ENCODE measurements at places on chromosomes 6 and 20. TPM values are rescaled to one million over a fixed set of nuclear protein-coding genes. Genes with fewer than 3 reads are reported as not detected.

DNA sequence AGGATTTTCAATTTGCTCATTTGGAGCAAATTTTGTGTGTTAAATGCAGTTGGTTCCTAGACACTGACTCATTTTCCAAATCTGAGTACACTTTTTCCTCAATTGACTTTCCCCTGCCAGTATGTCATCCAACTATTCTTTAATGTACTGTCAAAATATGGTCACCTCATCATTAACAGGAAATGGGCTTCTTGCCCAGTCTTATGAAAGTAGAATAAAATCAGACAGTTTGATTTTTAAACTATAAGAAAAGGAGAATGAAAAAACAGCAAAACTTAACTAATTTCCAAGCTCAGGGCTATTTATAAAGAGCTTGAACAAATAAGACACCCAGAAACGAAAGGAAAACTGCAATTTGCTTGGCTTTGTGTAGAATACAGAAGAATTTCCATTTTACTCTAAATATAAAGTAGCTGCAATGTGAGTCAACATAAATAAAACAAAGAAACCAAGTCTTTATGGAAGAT lies 43.7 kb upstream of the RAB23 start:
- no peak overlapping the region for H3K27ac ChIP-seq
- DNase-seq: no peak
- H3K27me3 ChIP-seq: no peaks in the 10 kb centered on the region
- H3K36me3 ChIP-seq: no peaks in the 10 kb centered on the region
- H3K4me3 ChIP-seq: no peak overlapping the region

DNA sequence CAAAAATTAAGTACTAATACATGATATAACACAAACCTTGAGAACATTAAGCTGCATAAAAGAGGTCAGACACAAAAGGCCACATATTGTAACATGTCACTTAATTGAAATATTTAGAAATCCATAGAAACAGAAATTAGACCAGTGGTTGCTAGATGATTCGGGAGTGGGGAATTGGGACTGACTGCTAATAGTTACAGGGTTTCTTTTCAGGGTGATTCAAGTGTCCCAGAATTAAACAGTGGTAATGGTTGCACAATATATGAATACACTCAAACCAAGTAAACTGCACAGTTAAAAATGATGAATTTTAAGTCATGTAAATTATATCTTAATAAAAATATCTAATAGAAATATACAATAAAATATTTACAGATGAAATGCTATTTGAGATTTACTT lies 174.5 kb downstream of the WDR27 start:
- no peaks in the 10 kb centered on the region for H3K4me1 ChIP-seq
- H3K36me3 ChIP-seq: no peaks in the 10 kb centered on the region
- H3K4me3 ChIP-seq: no peak overlapping the region
- H3K27me3 ChIP-seq: no peaks in the 10 kb centered on the region

GRCh38 chr6:167670938-167671338 lies 155.8 kb upstream of the AFDN start:
- H3K4me3 ChIP-seq: no peak overlapping the region
- DNase-seq: no peak
- no peak overlapping the region for H3K27ac ChIP-seq

DNA sequence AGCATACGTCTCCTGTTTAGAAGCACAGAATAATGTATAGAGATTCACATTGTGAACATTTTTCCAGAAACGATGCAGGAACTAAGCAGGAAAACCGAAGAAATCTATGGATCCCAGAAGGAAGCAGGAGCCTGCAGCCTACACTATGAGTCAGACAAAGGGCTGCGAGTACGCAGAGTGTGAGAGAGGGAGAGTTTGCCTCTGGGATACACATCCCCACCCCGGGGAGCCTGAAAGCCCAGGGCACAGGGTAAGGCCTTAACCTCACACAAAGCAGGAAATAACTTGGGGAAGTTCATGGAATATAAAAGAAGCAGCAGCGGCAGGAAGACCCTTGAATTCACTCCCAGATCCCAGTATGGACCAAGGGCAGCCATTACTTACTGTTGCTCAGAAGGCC lies 842.1 kb upstream of the MANEA start:
- no peak for DNase-seq
- H3K27me3 ChIP-seq: no peaks in the 10 kb centered on the region
- no peaks in the 10 kb centered on the region for H3K36me3 ChIP-seq
- no peaks in the 10 kb centered on the region for H3K4me1 ChIP-seq
- H3K27ac ChIP-seq: no peak overlapping the region

- DNase-seq: no peak
- peaks cover 24% of the 10 kb centered on the region for H3K4me1 ChIP-seq
- H3K36me3 ChIP-seq: peaks cover 20% of the 10 kb centered on the region
- H3K27ac ChIP-seq: peak overlapping the region; percentile 71
- H3K27me3 ChIP-seq: no peaks in the 10 kb centered on the region
These were observed 576 bp downstream of the NECAB3 start for GRCh38 chr20:33673410-33674293.

- H3K4me3 ChIP-seq: no peak overlapping the region
- H3K27ac ChIP-seq: no peak overlapping the region
- DNase-seq: no peak
- H3K36me3 ChIP-seq: no peaks in the 10 kb centered on the region
- no peaks in the 10 kb centered on the region for H3K27me3 ChIP-seq
These were observed 43.0 kb downstream of the MYB start for GRCh38 chr6:135224037-135224647.

GRCh38 chr6:35795453-35796071 lies 1.6 kb downstream of the CLPS start:
- DNase-seq: no peak
- H3K4me3 ChIP-seq: no peak overlapping the region
- no peaks in the 10 kb centered on the region for H3K4me1 ChIP-seq

GRCh38 chr20:19283490-19284025 lies 71.1 kb downstream of the SLC24A3 start:
- H3K27ac ChIP-seq: no peak overlapping the region
- no peaks in the 10 kb centered on the region for H3K36me3 ChIP-seq
- H3K4me3 ChIP-seq: no peak overlapping the region
- H3K4me1 ChIP-seq: no peaks in the 10 kb centered on the region
- no peak for DNase-seq

- DNase-seq: peak; percentile 45
- peak overlapping the region; percentile 23 for H3K4me3 ChIP-seq
- H3K36me3 ChIP-seq: no peaks in the 10 kb centered on the region
- H3K4me1 ChIP-seq: peaks cover 16% of the 10 kb centered on the region
These were observed 148.2 kb downstream of the PREX1 start for GRCh38 chr20:48679599-48679998.

DNA sequence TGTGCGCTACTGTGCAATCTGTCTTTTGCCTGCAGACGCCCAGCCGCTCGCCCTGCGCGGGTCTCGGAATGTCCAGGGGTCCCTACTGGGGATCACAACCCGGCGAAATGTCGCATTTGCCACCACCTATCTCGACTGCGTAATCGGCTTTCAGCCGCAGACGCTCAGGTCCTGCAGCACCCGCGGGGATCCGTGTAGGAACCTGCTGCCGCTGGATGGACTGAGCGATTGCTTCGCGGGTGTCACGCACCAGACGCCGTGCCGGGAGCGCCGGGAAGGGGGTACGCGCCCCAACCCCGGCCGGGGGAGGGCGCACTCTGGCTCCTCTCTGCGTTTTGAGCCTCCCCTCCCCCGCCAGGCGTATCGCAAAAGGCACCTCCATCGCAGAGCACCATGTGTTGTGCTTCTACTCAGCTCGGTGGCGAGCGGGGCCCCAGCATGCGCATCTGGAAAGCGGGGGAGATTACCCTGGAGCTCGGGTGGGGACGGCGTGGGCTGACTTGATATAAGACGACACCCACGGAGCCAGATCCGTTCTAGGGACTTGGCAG lies 747 bp upstream of the PTPRA start:
- no peak for DNase-seq
- peak overlapping the region; percentile 78 for H3K27ac ChIP-seq
- no peaks in the 10 kb centered on the region for H3K36me3 ChIP-seq
- no peaks in the 10 kb centered on the region for H3K27me3 ChIP-seq
- peaks cover 21% of the 10 kb centered on the region for H3K4me1 ChIP-seq

GRCh38 chr20:42295592-42295991 lies 677.4 kb upstream of the CHD6 start:
- no peaks in the 10 kb centered on the region for H3K36me3 ChIP-seq
- H3K27ac ChIP-seq: no peak overlapping the region
- no peak for DNase-seq
- H3K27me3 ChIP-seq: no peaks in the 10 kb centered on the region

- H3K36me3 ChIP-seq: no peaks in the 10 kb centered on the region
- no peak overlapping the region for H3K27ac ChIP-seq
- H3K4me3 ChIP-seq: no peak overlapping the region
- no peaks in the 10 kb centered on the region for H3K4me1 ChIP-seq
- DNase-seq: no peak
- H3K27me3 ChIP-seq: no peaks in the 10 kb centered on the region
These were observed 133.5 kb downstream of the MAN1A1 start for GRCh38 chr6:119215885-119216590.

DNA sequence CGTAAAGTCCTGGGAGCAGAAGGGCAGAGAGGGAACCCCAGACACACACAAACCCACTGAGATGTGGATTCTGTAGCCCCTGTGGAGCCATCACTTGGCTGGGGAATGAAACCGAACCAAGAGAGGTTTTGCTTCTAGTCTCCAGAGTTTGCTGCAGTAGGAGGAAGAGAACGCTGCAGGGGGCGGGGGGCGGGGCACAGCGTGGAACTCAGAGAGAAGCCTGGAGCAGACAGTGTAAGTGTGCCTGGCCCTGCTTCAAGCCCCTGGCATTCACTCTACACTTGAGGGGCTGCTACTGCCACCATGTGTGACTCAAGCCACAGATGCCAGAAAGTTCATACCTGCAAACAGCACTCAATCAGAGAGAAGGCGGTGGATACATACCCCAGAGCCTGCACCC lies 18.9 kb downstream of the GABRR1 start:
- H3K4me1 ChIP-seq: no peaks in the 10 kb centered on the region
- H3K36me3 ChIP-seq: no peaks in the 10 kb centered on the region
- DNase-seq: no peak
- H3K4me3 ChIP-seq: no peak overlapping the region
- H3K27ac ChIP-seq: no peak overlapping the region

DNA sequence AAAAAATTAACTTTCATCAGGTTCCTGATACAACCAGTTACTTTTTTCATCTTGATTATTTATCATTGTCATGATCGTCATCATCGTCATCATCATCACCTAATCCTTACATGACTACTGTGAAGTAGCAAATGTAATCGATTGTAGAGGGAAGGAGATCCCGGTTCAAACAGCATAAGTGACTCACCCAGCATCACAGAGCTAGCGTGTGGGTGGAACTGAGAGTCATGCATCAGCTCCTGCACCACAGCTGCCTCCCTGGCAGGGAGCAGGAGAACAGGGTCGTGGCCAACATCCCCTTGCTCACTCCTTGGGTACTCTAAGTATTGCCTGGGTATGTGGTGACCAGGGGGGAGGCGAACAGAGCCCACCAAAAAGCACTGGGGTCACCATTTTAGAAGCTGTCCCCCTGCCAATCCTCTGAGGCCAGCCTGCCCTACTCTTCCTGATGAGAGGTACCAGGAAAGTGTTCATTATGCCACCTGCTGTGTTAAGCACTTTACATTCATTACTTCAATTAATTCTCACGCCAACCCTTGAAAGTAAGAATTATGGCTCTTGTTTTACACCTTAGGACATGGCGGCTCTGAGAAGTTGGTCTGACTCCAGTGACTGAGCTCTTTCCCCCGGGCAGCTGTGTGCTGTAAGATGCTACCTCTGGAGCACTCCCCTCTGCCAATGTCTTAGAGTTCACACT lies 425.2 kb downstream of the CD83 start:
- H3K27me3 ChIP-seq: no peaks in the 10 kb centered on the region
- peaks cover 2% of the 10 kb centered on the region for H3K4me1 ChIP-seq
- peak; percentile 29 for DNase-seq
- H3K36me3 ChIP-seq: no peaks in the 10 kb centered on the region
- no peak overlapping the region for H3K4me3 ChIP-seq
- H3K27ac ChIP-seq: no peak overlapping the region

- H3K36me3 ChIP-seq: peaks cover 21% of the 10 kb centered on the region
- H3K4me1 ChIP-seq: 0 out of 2 replicates have a peak, but pooled peaks cover 2% of the 10 kb centered on the region
- DNase-seq: no peak
- H3K27me3 ChIP-seq: no peaks in the 10 kb centered on the region
- no peak overlapping the region for H3K27ac ChIP-seq
These were observed 45.5 kb downstream of the TTI1 start for GRCh38 chr20:37987602-37988290.

- peak overlapping the region; percentile 65 for H3K4me3 ChIP-seq
- H3K27ac ChIP-seq: peak overlapping the region; percentile 97
- H3K27me3 ChIP-seq: no peaks in the 10 kb centered on the region
- H3K36me3 ChIP-seq: peaks cover 27% of the 10 kb centered on the region
These were observed 728 bp downstream of the PSMA7 start for GRCh38 chr20:62142252-62143080.

- H3K4me3 ChIP-seq: no peak overlapping the region
- no peaks in the 10 kb centered on the region for H3K4me1 ChIP-seq
These were observed 128.9 kb downstream of the HIVEP2 start for GRCh38 chr6:142816031-142816430.

DNA sequence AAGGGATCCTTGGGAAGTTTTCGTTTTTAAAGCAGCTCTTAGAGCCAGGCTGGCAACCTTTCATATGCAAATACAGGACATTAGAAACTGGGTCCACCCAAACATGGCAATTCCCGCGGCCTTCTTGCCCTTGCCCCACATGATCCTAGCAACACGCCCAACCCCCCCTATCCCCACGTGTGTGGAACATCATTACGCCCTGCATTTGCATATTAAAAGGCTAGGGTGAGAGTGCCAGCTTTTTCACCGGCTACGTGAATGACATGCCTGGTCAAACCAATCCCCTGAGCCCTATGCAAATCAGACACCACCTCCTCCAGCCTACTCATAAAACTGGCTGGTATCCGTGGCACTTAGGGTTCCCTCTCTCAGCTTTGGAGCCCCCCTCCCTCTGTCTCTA lies 88.1 kb downstream of the TNFRSF21 start:
- no peaks in the 10 kb centered on the region for H3K4me1 ChIP-seq
- no peaks in the 10 kb centered on the region for H3K27me3 ChIP-seq
- H3K4me3 ChIP-seq: no peak overlapping the region
- DNase-seq: no peak
- H3K27ac ChIP-seq: no peak overlapping the region
- no peaks in the 10 kb centered on the region for H3K36me3 ChIP-seq

GRCh38 chr6:6707143-6707542 lies 118.6 kb downstream of the LY86 start:
- no peak overlapping the region for H3K27ac ChIP-seq
- H3K4me3 ChIP-seq: no peak overlapping the region
- no peak for DNase-seq
- H3K4me1 ChIP-seq: peaks cover 7% of the 10 kb centered on the region
- no peaks in the 10 kb centered on the region for H3K36me3 ChIP-seq

DNA sequence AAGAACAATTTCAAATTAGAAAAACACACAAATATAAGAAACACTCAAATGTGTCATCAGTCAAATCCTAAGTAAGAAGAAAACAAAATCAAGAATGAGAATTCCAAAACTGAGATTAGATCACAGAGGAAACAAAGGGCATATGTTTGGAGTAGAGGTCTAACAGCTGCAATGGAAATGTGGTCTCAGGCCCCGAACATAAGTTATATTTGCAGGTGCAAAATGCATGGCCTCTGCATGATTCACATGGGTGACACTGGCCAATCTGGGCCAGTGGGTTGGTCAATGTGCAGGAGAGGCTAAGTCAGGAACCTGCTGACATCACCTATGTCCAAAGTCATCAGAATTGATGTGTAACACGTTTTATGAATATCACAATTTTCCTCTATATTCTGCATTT lies 108.5 kb upstream of the MAP7 start:
- no peak for DNase-seq
- H3K27me3 ChIP-seq: no peaks in the 10 kb centered on the region
- no peak overlapping the region for H3K4me3 ChIP-seq

Gene QKI
- 35.3 TPM for total RNA-seq

Gene ELOVL2
- 0.07 TPM for total RNA-seq

Gene PARD6B
- 41.3 TPM for total RNA-seq

Gene CD83
- total RNA-seq: 6.0 TPM

Gene ADA
- total RNA-seq: 25.9 TPM

Gene NRSN1
- total RNA-seq: not detected

Gene PSORS1C2
- total RNA-seq: not detected

Gene B4GALT5
- total RNA-seq: 92.5 TPM

All from HCT116 (cell line).